BE2C (cell line): ENCODE measurements at places on chromosomes 5 and 9.

DNA sequence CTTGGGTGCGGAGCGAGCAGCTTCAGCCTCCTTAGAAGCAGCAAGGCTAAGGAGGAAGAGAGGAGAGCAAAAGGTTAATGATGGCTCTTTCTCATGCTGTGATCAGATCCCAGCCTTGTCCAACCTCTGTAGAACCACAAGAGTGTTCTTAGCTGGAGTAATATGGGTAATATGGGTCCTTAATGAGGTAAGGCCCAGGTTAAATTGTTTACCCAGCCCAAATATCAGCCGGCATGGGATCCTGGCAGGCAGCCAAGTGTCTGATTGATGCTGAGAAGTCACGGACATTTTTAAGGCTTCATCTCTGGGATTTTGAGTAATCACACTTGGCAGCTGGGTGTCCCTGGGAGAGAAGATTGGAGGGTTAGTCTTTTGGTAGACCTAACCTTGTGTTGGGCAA lies 32.3 kb downstream of the GLRA1 start:
- DNase-seq = no peak

DNA sequence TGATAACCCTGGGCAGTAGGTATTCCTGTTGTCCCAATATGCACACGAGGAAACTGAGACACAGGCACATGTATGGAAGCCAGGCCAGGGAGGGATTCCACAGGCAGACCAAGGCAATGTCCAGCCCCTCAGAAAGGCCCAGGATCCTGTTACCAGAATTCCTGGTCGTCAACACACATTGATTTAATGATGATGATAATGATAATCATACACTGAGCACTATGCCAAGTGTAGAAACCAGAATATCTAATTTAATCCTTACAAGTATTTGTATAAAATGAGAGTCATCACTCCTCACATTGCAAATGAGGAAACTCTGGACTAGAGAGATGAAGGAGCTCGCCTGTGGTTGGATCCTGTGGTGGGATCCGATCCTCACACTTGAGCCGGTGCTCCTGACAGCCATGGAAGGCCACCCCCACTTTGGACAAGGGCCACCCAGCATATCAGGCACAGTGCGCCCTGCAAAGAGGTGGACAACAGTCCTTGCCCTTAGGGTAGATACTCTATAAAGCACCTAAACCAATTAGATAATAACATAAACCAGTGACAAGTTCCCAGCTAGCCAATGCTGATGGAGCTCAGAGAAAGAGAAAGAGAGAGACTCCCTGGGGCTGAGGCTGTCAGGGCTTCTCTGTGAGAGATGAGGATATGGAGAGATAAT lies 185.3 kb downstream of the SLIT3 start:
- peak; percentile 74 for DNase-seq

GRCh38 chr5:17388717-17389116 lies 109.3 kb upstream of the TAF11L2 start:
- DNase-seq = no peak

GRCh38 chr5:130724658-130725057 lies 440.4 kb downstream of the HINT1 start:
- DNase-seq = no peak

- no peak for DNase-seq
These were observed 40.4 kb upstream of the MAP3K1 start for GRCh38 chr5:56774957-56775356.

GRCh38 chr5:26518065-26518464 lies 520.3 kb downstream of the CDH9 start:
- no peak for DNase-seq
